Peyer's patch (tissue), 4 donors: ENCODE measurements at places on chromosomes 3 and 15. TPM values are rescaled to one million over a fixed set of nuclear protein-coding genes. Genes with fewer than 3 reads are reported as not detected.

The DNAH12 gene
- total RNA-seq, result not detected

The CD86 gene
- total RNA-seq, result 1.7 TPM

The VWA5B2 gene
- total RNA-seq, result 8.3 TPM

The CCDC54 gene
- total RNA-seq, result not detected

- H3K4me3 ChIP-seq, result no peak overlapping the region
- H3K4me1 ChIP-seq, result no peaks in the 10 kb centered on the region
- H3K36me3 ChIP-seq, result no peaks in the 10 kb centered on the region
Observed at GRCh38 chr3:140205598-140205997, 270.6 kb downstream of the CLSTN2 start.

DNA sequence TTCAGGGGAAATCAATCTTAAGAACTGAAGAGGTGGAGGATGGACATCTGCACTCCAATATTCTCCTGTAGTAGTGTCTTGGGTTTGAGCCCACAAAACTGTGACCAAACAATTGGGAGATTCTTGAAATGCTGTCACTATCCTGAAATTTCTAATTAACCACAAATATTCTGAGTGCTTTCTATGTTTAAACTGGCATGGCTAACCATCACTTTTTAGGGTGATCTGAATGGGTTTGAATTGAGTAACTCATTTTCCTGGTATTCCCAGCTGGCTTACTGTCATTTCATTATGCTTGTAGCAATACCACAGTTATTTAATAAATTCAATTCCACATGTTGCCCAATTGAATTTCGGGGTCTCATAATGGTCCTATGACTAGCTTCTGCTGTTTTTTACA is 216.9 kb upstream of the DCBLD2 start:
- no peaks in the 10 kb centered on the region for H3K36me3 ChIP-seq
- DNase-seq, result no peak
- H3K4me3 ChIP-seq, result no peak overlapping the region
